ENCODE measurements at places on chromosomes 13 and 19. TPM values are rescaled to one million over a fixed set of nuclear protein-coding genes. Genes with fewer than 3 reads are reported as not detected.

GRCh38 chr19:54164369-54165068 is 5.0 kb upstream of the LENG1 start:
- DNase-seq, result peak; percentile 54

GRCh38 chr13:28636677-28637317 is 22.1 kb upstream of the POMP start:
- DNase-seq, result peak; percentile 91

- DNase-seq, result no peak
Observed at GRCh38 chr13:103403814-103404213, 337.6 kb upstream of the SLC10A2 start.

The ZNF829 gene
- 1.1 TPM for total RNA-seq

The CFAP97D2 gene
- not detected for total RNA-seq

DNA sequence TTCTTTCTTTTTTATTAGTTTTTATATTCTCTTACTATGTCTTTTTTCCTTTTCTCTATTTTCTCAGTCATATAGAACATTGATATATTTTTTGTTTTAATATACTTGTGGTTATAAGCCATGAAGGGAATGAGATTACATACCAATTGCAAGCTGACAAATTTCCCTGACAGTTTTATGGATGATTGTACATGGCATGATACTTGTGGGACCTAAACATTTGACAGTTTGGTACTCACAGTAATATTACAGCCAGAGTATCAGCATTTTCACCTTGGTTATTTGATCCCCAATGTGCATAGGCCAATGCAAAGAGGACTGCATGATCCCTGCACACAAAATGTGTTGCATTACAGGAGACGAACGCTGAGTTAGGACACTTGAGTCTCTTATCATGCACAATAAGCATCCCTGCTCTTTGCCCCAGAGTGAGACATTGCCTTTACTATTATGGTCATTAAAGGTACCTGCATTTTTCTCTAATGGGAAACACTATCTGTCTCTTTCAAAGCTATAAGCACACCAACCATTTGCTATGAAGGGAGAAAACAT is 713.4 kb upstream of the PCDH20 start:
- no peak for DNase-seq

- DNase-seq, result peak; percentile 83
Observed at GRCh38 chr13:48126944-48127830, 32.3 kb upstream of the MED4 start.

DNA sequence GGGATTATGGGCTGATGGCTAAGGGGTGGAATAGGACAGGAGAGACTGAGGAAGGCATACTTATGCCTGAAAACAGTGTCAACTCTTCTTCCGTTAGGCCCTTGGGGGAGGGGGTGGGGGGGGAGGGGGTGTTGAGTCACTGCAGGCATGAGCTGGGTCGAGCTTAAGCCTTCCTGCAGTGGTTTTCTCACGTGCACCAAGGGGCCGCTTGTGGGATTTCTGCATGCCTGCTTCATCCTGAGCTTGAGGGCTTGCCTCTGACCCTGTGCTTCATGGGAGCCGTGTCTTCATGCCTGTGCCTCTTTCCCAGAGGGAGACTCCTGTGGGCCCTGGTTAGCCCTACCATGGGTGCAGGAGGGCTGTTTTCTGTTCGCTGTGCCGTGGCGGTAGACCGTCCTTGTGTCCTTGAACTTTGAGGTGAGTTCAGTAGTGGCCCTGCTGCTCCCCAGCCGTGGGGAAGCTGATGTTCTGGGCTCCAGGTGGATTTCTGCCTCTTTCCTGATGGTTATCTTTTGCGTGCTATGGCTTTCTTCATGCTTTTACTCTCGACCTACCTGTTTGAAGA is 186.1 kb downstream of the PCCA start:
- no peak for DNase-seq

DNA sequence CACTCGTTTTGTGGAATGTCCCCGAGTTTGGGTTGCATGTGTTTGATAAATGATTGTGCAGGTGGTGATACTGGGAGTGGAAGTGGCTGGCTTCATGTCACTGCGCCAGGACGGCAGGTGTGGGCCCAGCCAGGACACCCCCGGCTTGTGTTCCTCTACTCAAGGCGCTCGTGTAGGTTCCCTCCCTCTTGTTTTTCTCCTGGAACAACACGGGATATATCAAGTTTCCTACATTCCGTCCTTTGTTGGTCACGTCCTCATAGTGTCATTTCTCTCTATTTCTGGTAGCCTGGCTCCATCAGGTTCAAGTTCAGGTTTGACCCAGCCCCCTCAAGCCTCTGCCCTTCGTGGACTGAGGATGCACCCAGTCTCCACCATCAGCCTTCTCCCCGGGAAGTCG is 16.3 kb downstream of the IL17D start:
- no peak for DNase-seq

GRCh38 chr19:55340784-55341147 is 1.1 kb downstream of the KMT5C start:
- DNase-seq, result peak; percentile 19

- no peak for DNase-seq
Observed at GRCh38 chr13:99288089-99288488, 19.1 kb downstream of the GPR183 start.

- no peak for DNase-seq
Observed at GRCh38 chr19:22619371-22619770, 14.8 kb upstream of the ZNF492 start.

DNA sequence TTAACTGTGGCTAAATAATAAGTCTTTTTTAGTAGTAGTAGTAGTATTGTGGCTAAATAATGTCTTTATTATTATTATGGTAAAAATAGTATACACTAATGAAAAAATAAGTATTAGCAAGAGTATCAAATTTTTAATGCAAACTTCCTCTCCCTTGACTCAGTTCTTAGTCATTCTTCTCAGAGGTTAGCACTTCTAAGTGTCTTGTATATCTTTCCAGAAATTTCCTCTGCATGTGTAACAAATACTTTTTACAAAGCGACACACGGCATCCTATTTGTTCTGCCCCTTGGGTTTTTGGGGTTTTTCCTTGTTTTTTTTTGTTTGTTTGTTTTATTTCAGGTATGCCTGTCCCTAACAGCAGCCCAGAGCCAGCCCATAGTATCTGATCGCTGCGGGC is 20.9 kb downstream of the SIN3B start:
- DNase-seq, result no peak

The MBD3L3 gene
- not detected for total RNA-seq

DNA sequence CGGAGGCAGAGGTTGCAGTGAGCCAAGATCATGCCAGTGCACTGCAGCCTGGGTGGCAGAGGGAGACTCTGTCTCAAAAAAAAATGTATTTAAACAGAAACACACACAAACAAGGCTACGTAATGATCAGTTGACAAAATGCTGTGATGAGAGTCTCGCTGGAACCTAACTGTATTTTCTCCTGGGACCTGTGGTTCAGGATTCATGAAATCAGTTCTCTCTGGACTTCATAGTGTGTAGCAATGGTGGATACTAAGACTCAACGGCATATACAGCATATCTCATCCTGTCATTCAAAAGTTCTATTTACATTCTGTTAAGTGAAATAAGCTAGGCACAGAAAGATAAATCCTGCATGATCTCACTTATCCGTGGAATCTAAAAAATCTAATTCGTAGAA is 37.4 kb downstream of the CYP4F2 start:
- no peak for DNase-seq

The MEIOSIN gene
- not detected for total RNA-seq

DNA sequence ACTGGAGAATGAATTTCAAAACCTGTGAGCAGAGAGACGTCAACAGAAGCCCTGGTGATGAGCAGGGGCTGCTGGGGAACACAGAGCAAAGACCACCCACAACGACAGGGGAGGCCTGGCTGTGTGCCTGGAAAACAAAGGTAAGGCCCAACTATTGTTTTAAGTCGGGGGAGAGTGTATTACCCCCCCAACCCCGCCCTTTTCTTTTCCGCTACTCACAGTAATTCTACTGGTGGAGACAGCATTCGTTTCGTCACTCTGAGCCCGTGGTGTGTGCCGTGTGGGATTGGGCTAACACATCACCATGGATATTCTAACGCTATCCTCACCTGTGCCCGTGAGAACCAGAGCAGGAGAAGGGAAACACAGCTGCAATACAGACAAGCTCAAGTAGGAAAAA is 18.6 kb upstream of the ADPRHL1 start:
- DNase-seq, result no peak

DNA sequence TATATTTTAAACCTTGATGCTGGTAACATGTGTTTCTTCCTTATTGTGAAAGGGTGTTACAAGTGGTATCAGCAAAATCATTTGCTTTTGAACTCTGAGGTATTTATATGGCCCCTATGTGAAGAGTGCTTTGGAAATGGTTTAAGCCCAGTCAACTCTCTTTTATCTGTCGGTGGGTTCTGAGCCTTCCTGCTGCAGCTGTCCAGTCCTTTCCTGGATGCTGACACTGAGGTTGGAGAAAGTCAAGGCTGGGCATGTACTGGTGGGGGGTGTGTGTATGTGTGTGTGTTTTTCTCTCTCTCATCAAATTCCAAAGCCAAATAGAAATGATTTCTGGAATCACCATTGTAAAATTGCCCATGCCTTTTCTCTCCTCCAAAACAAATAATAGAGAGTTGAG is 221.2 kb downstream of the LMO7 start:
- DNase-seq, result no peak

DNA sequence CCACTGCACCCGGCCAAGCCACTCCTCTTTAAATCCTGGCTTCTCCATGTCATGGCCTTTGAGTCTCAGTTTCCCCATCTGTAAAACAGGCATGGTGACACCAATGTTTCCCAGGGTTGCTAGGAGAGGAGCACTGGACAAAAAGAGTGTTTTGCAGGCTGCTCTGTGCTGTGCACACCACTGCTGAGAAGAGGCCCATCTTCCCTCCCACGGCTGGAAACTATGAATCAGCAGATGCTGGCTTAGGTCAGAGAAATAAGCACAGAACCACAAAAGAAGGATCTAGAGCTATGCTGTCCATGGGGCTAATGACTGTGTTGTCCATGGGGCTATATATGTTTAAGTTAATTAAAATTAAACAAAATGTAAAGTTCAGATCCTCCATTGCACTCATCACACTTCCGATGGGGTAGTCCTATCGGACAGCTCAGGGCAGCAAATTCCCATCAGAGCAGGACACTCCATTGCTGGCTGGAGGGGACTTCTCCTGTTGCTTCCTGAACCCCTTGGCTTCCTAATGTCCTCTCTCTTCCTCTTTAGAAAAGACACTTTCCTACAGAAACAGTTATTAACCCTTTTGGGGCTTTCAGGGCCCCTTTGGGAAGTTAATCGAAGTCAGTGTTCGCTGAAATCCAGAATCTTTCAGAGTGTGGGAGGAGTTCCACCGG is 37.1 kb downstream of the TSHZ3 start:
- no peak for DNase-seq

- DNase-seq, result peak; percentile 72
Observed at GRCh38 chr19:55088543-55089341, 13.1 kb downstream of the EPS8L1 start.

The ZNF808 gene
- 14.5 TPM for total RNA-seq

GRCh38 chr19:14520543-14520942 is 2.3 kb upstream of the DNAJB1 start:
- DNase-seq, result no peak

The B3GNT8 gene
- 2.2 TPM for total RNA-seq

GRCh38 chr13:48892053-48892687 is 83.5 kb upstream of the FNDC3A start:
- DNase-seq, result peak; percentile 19

- no peak for DNase-seq
Observed at GRCh38 chr13:79966493-79966895, 374.4 kb downstream of the SPRY2 start.

DNA sequence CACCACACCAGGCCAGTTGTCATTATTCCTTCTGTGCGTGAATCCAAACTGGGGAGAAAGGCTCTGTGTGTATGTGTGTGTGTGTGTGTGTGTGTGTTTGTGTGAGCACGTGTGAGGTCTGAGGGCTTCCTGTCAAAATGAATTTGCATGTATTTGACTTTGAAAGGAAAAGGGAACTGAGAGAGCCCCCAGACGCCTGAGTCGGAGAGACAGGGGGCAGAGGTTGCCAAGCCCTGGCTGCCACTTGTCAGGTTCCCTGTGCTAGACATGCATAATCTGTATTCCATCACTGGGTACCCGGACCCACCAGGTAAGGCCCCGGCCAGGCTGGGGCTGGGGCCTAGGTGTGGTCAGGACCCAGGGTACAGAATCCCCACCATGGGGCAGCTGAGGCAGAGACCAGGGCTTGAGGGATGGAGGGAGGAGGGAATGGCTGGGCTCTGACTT is at the start of gene CLEC17A:
CLEC17A (plus strand) TSS at position 191 of the 447 bp plus-strand sequence; CDS start at position 268, 77 bp downstream.
- no peak for DNase-seq

The EHD2 gene
- total RNA-seq, result 90.7 TPM

- peak; percentile 38 for DNase-seq
Observed at GRCh38 chr19:16051254-16052025, 24.9 kb upstream of the TPM4 start.

DNA sequence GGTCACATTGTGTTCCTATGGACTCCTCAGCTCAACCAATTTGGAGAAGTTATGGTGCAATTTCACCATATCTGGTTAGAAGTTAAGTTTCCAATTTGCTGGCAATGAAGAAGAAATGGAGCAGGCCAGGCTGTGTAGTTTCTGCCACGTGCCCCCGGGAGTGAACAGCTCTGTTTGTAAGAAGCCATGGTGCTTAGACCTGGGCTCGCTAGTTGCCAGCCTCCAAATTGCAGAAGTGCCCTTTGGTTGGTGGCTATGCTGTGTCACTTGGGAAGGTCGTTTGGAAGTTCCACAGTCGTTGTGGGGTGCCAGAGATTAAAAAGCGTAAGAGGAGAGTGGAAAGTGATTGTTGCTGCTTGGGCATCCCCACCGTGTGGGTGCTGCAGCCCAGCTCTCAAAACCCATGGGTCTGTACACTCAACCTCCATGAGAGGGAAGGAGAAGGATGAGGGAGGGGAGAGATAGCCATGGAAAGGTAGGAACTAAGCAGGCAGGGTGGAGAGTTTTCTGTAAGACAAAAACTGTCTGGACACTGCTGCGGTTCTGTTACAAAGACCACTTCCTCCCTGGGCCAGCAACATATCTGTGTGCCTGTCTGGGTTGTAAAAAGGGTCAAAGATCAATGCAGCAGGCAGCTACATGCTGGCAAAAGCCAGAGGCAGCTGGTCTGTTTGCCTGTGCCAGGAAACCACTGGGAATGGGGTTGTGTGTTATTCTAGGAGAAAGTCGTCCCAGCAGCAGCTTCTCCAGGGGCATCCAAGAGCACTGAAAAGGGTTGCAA is 10.8 kb downstream of the ALOX5AP start:
- DNase-seq, result peak; percentile 49

DNA sequence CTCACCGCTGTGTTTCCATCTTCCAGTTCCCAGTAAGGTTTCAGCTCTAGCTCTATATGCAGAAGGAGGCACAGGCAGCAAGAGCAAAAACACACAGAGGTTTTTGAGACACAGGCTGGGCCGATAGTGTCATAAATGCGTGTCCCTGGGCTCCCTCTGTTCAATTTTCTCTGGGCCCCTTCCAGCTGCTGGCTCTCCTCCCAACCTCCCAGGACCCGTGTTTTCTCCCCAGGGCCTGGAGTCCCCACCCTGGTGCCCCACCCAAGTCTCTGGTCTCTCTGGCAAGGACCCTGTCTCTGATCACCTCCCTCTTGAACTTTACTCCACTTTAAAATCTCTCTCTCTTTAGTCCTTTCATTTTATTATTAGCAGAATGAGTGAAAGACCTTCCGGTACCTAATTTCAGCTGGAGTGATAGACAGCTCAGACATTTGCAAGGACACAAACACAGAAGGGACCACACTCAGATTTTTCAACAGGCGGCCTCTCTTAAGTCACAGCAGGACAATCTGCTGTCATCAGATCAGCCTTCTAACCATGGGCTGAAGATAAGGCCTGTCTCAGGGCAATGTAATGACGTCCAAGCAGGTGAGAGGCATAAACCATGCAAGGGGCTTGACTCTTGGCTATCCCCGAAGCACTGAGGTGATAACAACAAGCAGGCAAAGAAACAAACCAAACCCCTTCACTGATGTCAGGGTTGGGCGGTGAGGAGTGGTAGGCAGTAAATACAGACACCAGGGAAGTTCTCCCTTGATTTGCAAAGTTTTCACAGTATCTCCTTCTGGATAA is 190.0 kb upstream of the IRS2 start:
- DNase-seq, result no peak

Measured in lung microvascular endothelial cell (primary cell).